ENCODE measurements at places on chromosomes 13 and 19.

- no peak for DNase-seq
Measured at GRCh38 chr13:63409791-63410351, 1994.2 kb upstream of the PCDH20 start.

GRCh38 chr13:96229356-96229755 is 139.4 kb downstream of the HS6ST3 start:
- no peak for DNase-seq

GRCh38 chr13:27211771-27212364 is 39.5 kb upstream of the RPL21 start:
- DNase-seq = no peak

GRCh38 chr13:36920616-36921185 is 663 bp upstream of the SMAD9 start:
- DNase-seq = no peak

DNA sequence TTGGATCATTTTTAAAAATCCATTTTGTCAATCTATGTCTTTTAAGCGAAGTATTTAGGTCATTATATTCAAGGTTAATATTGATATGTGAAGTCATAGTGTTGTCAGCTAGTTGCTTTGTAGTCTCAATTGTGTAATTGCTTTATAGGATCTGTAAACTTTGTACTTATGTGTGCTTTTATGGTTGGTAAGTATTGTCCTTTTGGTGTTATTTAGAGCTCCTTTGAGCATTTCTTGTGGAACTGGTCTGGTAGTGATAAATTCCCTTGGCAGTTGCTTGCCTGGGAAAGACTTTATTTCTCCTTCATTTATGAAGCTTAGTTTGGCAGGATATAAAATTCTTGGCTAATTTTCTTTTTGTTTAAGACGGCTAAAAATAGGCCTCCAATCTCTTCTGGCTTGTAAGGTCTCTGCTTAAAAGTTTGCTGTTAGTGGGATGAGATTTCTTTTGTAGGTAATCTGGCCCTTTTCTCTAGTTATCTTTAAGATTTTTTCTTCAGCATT is 368.8 kb downstream of the SPRY2 start:
- DNase-seq = no peak

DNA sequence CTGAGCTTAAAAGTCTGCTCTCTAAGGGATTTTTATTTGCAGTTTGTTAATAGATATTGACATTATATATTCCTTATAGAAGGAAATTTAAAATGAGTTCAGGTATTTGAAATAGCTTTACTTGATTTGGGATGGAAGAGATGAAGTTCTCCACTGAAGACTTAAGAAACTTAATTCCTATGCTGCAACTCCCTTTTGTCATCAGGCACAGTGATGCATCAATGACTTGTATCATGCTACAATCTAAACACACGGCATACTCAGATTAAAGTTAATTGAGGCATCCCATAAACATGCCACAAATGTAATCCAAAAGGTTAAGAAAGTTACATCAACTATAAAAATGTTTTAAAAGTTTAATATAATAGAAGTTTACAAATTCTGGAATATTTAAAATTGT is 109.0 kb downstream of the STARD13 start:
- DNase-seq = no peak

DNA sequence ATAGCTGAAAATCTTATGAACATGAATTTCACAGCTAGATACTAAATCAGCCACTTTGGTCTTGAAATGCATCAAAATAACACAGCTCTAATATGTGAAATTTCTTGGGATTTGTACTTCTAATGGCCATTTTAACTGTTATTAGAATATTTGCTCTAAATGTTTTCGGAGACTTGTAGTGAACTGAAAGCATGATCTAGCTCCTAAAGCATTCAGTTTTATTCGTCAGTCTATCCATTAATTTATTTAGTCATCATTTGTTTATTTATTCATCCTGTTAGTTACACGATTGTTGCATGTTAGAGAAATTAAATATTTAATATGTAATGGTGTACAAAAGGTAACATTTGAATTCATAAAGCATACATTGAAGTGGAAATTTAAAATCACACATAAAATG is 1132.7 kb downstream of the SLITRK1 start:
- DNase-seq = no peak

Measured in HS-5 (cell line).